ENCODE measurements at places on chromosomes 4 and X. TPM values are rescaled to one million over a fixed set of nuclear protein-coding genes. Genes with fewer than 3 reads are reported as not detected.

CSAG1 gene
- 0.24 TPM for total RNA-seq

ASB9 gene
- 26.5 TPM for total RNA-seq

HDX gene
- 2.2 TPM for total RNA-seq

CNKSR2 gene
- total RNA-seq = 1.6 TPM

OCIAD2 gene
- total RNA-seq = 98.5 TPM

ZCCHC18 gene
- 0.09 TPM for total RNA-seq

MAGIX gene
- total RNA-seq = 3.3 TPM

SRPX2 gene
- 2.6 TPM for total RNA-seq

RTL3 gene
- total RNA-seq = 0.15 TPM

ASB12 gene
- not detected for total RNA-seq

MTNR1A gene
- 0.50 TPM for total RNA-seq

RHOXF2 gene
- not detected for total RNA-seq

EVC gene
- total RNA-seq = 8.0 TPM

OFD1 gene
- 13.1 TPM for total RNA-seq

TCEAL3 gene
- 15.9 TPM for total RNA-seq

GPC3 gene
- not detected for total RNA-seq

RBM47 gene
- total RNA-seq = 29.2 TPM

DDX53 gene
- not detected for total RNA-seq

GAGE12H gene
- total RNA-seq = not detected

CPZ gene
- total RNA-seq = 0.30 TPM

UPF3B gene
- 16.2 TPM for total RNA-seq

CLIC2 gene
- 0.19 TPM for total RNA-seq

EREG gene
- 9.5 TPM for total RNA-seq

FOXR2 gene
- total RNA-seq = not detected

IL2 gene
- not detected for total RNA-seq

SPANXC gene
- not detected for total RNA-seq

SH3RF1 gene
- 7.2 TPM for total RNA-seq

ASMT gene
- total RNA-seq = 0.38 TPM

UGT2B15 gene
- total RNA-seq = 0.03 TPM

HSD17B11 gene
- 52.1 TPM for total RNA-seq

NIPAL1 gene
- total RNA-seq = 0.37 TPM

C1QTNF7 gene
- total RNA-seq = not detected

MAP9 gene
- 4.7 TPM for total RNA-seq

NLGN4X gene
- total RNA-seq = 0.03 TPM

XAGE2 gene
- not detected for total RNA-seq

DSPP gene
- not detected for total RNA-seq

SOX3 gene
- not detected for total RNA-seq

SH2D1A gene
- total RNA-seq = not detected
